PC-3 (cell line): ENCODE measurements at places on chromosomes 6 and 20.
A peak's percentile ranks its signal among the peaks of the same experiment; 100 is the strongest.

GRCh38 chr6:132021552-132022375, 70.6 kb upstream of the CCN2 start:
- DNase-seq = peak; percentile 39

DNA sequence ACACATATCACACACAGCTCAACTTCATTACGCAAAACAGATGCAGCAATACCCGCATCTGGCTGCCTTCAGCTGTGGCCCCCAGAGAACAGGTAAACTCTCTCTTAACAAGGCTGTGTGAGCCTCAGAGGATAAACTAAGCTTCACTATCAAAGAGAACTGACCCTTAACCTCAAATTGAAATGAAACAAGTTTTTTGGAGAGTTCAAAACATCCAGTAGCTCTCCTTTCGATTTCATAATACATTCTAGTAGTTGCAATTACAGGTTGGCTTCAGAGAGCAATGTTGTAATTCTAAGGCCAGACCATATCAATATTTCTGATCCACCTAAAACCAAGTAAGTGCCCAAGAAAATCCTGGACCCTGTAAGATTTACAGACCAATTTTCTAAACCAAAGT, 113.5 kb downstream of the FAXC start:
- no peak for DNase-seq

DNA sequence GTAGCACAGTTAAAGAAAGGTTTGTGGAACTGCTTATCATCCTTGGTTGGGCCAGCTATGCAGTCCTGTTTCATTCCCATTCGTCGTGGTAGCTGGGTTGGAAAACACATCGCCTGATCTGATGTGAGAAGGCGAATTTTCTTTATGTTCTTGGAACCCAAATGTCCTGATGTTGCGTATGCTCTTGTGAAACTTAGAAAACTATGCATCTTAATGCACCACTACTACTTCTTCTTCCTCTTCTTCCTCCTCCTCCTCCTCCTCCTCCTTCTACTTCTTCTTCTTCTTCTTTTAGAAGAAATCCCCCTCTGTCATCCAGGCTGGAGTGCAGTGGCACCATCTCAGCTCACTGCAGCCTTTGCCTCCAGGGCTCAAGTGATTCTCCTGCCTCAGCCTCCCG, 381.6 kb downstream of the UTRN start:
- no peak for DNase-seq

DNA sequence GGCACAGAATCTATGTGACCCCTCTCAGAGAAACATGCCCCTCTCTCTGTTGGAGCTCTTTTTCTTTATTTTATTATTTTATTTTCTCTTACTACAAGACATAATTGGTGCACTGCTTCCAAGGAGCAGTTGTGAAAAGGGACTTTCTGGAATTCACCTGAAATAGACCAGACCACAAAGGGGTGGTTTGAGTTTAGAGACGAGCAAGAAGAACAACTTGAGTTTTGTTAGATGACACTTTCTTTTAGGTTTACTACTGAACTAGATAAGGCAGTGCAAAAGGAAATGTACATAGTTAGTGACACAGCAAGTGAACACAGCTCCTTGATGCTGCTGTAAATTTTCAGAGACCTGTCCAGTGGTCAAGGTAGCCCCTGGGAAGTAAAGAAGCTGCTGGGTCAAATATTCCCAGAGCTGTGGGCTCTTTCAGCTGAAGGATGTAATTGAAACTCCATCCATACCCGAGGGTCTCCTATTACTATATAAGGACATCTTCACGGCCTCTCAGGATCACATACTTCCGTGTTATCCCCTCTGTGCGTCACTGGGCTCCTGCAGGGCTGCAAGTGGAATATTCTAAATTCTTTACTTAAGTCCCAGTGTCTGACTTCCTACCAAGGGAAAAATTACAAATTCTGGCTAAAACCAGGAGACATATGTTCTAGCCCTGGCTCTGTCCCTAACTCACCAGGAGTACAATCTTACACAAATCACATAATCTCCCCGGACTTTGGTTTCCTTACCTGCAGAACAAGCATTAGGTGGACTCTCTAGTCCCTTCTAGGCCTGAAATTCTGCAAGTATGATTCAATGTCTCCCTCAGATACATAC, 69.1 kb upstream of the ADTRP start:
- DNase-seq = no peak

- DNase-seq = peak; percentile 2
Measured at GRCh38 chr6:163226836-163227485, 187.6 kb upstream of the QKI start.

DNA sequence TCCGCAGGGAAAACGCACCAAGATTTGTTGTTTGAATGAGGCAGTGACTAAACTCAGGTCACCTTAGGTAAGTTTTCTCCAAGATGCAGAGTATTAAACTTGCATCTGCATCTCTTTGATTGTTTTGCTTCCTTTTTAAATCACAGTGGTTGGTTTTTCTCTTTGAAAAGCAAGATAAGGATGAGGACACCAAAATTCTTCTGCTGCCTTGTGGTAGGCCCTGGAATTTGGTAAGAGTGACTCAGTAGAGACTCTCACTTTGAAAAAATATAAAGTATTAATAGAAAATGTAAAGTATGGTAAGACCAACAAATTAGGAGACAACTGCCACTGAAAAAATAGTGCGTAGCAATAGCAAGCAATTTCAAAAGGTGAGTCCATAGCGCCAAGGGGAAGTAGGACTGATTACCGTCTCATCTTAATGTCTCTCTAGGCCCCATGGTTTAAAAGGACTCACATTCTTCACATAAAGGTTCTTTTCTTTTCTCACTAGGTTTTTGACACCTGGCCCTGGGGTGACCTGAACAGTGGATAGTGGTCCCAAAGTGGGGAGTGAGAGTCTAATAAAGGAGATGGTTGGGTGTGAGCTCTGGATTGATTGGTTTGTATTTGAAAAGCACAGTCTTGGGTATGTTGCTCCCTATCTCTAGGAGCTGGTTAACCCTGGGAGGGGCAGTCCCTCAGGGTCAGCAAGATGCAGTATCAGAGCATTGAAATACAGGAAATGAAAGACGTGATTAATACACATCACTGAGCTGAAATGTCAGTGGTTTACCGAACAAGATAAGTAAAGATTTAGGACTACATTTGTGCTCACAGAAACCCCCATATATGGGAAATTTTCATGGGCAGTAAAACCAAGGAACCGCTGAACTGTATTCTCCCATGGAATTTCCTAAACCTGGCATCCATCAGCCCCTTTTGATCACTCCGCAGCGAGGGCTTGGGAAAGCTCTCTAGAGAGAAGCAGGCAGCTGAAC, 221.2 kb downstream of the SLC24A3 start:
- no peak for DNase-seq

- DNase-seq = peak; percentile 43
Measured at GRCh38 chr6:109513571-109514071, 30.6 kb upstream of the ZBTB24 start.

DNA sequence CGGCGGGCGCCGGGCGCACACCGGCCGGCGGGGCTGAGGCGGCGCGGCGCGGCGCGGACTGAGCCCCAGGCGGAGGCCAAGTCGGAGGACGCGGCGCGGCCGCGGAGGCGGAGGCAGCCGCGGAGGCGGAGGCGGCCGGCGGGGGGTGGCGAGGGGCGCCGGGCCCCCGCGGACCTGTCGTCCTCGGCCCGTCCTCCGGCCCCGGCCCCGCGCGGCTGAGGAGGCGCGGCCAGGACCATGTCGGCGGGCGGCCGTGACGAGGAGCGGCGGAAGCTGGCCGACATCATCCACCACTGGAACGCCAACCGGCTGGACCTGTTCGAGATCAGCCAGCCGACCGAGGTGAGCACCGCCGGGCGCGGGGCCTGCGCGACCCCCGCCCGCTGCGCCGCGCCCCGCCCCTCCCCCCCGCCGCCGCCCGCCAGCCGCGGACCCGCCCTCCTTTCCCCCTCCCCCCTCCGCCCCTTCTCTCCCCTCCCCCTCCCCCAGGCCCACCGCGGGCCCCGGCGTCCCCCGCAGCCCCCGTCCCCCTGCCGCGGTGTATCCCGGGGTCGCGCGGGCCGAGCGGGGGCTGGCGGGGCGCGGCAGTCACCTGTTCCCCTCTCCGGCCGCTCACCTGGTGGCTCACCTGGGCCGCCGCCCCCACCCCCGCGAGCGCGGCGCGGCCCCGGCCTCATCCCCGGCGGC, at the start of gene AFDN:
Gene AFDN (plus strand): TSS at position 16 of the 687 bp plus-strand sequence. CDS start 222 bp downstream, at position 238.
- peak; percentile 30 for DNase-seq

DNA sequence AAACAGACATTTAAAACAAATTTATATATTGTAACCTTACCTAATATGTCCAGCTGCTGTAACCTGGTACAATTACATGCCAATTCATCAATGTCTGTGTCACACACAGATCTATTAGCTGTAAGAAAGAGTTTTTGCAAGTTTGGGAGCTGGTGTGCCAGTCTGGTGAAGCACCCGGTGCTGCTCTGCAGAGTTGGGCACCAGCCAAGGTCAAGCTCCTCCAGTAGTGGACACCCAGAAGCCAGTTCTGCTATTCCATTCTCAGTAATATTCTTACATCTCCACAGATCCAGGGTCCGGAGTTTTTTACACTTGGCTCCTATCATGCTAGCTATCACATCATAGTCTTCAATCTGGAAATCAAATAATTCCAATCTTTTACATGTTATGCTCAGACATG, 41.0 kb downstream of the POU3F2 start:
- DNase-seq = no peak

- peak; percentile 2 for DNase-seq
Measured at GRCh38 chr20:40416274-40416673, 272.8 kb downstream of the MAFB start.

DNA sequence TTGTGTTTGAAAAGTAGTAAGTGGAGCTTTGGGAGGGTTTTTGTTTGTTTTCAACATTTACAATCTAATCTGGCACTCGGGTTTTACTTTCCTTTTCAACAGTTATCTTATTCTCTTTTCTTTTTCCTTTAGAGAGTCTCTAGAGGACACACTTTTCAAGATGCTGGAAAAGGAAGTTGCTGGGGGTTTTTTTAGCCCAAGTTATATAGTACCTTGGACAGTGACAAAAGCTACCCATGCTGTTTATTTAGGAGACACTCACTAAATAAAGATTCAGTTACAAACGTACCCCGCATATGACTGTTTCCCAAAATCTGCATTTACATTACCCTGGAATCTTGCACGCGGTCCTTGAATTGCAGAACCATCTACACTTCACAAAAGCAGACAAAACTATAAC, 78.8 kb downstream of the MAP7 start:
- DNase-seq = no peak

DNA sequence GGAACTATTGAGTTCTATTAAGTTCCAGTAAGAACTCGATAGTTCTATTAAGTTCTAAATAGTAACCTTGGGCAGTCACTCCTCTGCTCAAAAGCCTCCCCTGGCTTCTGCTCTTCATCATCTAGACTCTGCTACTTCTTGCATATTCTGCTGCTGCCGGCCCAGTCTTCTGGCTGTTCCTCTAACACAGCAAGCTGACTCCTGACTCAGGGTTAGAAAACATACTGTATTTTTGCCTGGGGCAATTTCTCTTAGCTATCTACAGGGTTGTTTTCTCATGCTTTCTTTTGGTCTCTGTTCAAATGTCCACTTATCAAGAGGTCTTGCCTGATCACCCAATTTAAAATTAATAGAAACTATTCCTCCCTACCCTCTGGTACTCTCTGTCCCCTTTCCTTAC, 14.6 kb downstream of the SLC25A27 start:
- DNase-seq = no peak

- DNase-seq = no peak
Measured at GRCh38 chr6:20691185-20691584, 156.9 kb downstream of the CDKAL1 start.

DNA sequence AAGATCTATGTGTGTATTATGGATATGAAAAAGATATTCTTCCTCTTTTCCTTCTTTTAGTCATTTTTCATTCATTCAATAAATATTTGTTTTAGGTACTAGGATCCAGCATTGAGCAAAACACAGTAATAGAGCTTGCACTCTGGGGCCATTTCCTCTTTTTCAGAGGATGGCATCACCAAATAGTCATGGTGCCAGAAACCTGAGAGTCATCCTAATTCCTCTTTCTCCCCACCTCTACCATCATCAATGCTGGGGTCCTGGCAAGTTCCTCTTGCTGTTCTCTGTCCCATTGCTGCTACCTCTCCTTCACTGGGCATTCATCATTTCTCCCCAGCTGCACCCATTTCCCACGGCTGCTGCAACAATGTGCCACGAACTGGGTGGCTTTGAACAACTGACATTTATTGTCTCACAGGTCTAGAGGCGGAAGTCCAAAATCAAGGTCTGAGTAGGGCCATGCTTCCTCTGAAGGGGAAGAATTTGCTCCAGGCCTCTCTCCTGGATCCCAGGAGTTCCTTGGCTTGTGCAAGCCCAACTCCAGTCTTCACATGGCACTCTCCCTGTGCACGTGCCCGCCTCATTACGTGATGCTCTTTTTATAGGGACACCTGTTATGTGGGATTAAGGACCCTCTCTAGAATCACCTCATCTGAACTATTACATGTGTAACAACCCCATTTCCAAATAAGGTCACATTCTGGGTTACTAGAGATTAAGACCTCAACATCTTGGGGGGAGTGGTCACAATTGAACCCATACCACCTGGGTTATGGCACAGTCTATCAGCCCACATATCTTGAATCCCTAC, 9.5 kb upstream of the IGF2R start:
- no peak for DNase-seq

DNA sequence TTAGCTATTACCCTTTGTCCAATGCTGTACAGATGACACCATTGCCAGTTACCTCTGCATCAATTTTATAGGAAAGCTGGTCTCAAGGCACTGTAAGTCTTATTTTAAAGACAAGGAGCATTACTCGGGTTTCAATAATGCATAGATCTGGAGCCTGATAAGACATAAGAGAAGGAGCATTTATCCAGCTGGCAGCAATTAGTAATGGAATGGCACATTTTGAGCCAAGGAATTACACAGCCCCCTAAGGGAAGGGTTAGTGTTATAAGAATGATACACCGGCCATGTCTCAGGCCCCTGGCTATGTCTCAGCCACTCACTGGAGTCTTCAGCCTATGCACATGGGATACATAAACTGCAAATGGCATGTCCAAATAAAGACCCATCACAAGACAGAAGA, 23.1 kb upstream of the TMEM242 start:
- DNase-seq = no peak

- DNase-seq = no peak
Measured at GRCh38 chr20:34435589-34435988, 72.5 kb downstream of the ITCH start.

DNA sequence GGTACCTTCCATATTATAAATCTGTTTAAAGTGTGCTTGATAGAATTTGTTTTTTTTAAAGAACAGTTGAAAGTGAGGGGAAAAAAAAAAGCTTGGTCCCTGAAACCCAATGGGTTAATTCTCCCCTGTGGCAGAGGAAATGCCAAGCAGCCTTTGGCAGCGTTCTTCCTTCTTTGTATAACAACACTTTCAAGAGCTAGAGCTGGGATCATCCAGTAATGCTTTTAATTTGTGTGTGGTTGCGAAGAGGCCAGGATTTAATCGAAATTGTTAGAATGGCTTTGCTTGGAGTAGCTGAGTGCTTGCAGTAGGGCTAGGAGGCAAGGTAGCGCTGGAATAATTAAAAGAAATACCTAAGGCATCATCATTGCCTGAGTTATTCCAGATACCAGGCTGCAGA, 692.0 kb downstream of the DHX35 start:
- no peak for DNase-seq

GRCh38 chr20:15742627-15743026, 830.6 kb downstream of the KIF16B start:
- peak; percentile 68 for DNase-seq

- no peak for DNase-seq
Measured at GRCh38 chr6:14880052-14880451, 365.8 kb upstream of the JARID2 start.
